Stimulated activated CD4-positive, alpha-beta T cell treated with anti-CD3 and anti-CD28 coated beads, TNF-alpha, amount 100 ng/mL, for 24 hours (primary cell): ENCODE measurements at places on chromosomes 4 and X.

GRCh38 chr4:53450773-53451172, 73.3 kb downstream of the FIP1L1 start:
- DNase-seq = no peak

DNA sequence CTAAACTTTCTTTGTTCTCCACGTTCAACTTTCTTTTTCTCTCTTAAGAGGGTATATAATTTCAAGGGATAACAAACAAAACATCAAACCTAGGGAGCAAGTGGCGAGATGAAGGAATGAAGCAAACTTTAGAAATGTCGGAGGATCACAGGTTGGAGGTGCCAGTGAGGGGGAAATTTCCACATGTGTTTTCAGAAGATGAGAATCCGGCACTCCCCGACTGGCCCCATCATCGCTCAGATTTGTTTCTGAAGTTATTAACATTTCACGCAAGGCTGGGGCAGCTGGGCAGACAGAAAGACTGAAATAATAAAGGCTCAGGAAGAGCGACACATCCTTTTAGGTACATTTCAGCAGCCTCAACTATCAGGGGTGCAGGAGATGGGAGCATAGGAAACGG, 134.9 kb downstream of the SMIM20 start:
- DNase-seq = no peak

DNA sequence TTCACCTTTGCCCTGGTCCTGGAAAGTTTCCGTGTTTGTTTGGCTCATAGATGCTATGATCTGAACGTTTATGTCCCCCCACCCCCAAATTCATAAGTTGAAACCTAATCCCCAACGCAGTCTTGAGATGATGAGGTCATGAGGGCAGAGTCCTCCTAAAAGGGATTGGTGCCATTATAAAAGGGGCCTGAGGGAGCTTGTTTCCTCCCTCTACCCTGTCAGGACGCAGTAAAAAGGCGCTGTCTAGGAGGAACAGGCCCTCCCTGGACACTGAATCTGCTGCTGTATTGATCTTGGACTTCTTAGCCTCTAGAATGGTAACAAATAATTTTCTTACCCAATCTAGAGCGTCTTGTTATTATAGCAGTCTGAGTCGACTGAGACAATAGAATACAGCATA, 2190.6 kb upstream of the TENM3 start:
- no peak for DNase-seq

DNA sequence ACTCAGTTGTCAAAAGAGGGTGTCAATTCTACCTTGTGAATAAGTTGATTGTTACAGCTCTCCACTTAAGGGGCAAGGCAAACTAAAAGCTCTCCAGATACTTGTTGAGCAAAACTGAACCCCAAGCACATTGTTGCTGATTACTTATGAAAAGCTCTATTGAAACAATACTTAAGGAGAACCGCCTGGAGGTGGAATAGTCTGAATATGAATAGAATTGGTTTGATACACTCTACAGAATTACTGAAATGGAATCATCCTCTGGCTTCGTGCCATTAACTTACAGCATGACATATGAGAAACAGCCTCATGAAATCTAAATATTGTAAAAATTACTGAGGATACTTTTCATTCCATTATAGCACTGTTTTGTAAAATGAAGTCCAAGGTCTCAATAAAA, 127.0 kb upstream of the SH3RF1 start:
- no peak for DNase-seq

GRCh38 chr4:67928546-67928945, 34.7 kb downstream of the TMPRSS11A start:
- DNase-seq = no peak
